ENCODE measurements at places on chromosomes 1 and 21.

DNA sequence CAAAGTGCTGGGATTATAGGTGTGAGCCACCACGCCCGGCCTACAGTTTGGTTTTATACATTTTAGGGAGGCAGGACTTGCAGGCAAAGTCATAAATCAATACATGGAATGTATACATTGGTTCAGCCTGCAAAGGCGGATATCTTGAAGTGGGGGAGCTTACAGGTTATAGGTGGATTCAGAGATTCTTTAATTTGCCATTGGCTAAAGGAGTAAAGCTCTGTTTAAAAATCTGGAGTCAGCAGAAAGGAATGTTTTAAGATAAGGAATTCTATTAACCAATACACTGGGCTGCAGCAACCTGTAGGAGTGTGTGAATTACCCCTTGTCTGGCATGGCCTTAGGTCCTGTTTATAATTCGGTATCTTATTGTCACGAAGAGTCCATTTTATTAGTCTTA is 57.6 kb downstream of the OPTC start:
- DNase-seq = no peak

DNA sequence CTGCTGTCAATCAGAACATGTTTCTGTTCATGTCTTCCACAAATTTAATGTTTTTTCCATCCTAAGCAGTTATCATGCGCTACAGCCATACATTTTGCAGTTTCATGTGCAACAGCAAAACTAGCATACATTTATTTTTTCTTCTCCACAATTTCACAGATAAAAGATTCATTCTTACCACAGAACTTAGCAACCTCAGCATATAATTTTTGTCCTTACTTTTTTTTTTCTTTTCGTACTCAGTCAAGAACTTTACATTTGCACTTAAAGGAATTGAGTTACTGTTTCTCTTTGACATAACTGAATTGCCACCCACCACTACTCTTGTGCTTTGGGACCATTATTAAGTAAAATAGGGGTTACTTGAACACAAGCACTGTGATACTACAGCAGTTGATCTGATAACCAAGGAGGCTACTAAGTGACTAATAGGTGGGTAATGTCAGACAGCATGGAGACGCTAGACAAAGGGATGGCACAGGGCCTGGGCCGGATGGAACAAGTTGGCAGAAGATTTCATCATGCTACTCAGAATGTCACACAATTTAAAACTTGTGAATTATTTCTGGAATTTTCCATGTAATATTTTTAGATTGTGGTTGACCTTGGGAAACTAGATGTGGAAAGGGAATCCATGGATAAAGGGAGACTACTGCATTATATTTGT is 50.2 kb upstream of the LHX8 start:
- peak; percentile 37 for DNase-seq

DNA sequence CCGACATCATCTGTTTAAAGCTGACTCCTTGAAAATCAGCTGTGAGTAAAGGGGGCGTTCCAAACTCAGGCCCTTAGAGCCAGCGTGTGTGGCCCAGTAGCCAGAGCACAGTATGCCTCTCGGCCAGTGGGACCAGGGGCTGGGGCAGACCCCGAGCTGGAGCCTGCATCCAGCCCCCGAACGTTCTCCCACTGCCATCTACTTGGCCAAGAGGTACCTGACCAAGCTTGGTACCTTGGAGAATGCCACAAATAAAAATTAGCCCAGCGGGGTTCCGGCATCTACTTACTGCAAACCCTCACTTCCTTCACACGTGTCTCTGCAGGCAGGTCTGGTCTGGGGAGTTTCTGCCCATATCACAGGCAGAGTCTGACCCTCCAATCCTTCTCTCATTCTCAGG is 56.7 kb upstream of the COL6A2 start:
- no peak for DNase-seq

DNA sequence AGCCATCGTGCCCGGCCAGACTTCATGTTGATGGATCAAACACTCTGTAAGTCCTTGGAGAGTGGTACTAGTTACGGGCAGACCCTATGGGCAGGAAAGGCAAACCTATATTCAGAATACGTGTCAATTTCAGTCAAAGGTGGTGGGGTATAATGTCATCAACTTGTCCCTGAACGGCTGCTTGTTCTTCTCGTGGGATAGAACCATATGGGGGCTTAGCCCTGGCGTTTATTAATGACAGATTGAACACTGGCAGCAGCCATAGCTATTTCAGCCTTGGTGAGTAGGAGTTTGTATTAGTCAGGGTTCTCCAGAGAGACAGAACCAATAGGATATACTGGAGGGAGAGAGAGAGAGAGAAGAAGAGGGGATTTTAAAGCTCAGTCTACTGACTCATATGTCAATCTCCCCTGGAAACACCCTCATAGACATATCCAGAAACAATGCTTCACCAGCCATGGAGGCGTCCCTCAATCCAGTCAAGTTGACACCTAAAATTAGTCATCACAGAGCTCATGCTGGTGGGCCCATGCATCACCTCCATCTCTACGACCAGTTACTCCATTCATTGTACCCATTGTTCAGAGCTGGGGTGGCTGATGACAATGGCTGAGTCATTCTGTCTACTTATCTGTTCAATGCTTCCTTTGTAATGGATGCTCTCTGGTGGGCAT is 16.1 kb upstream of the AQP10 start:
- DNase-seq = no peak

DNA sequence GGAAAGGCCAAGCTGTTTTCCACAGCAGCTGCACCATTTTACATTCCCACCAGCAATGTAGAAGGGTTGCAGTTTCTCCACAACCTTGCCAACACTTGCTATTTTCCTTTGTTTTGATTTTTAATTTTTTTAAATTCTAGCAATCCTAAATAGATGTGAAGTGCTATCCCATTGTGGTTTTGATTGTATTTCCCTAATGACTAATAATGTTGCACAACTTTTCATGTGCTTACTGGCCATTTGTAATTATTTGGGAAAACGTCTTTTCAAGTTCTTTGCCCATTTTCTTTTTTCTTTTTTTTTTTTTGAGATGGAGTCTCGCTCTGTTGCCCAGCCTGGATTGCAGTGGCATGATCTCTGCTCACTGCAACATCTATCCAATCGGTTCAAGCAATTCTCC is 53.9 kb downstream of the VCAM1 start:
- DNase-seq = no peak

DNA sequence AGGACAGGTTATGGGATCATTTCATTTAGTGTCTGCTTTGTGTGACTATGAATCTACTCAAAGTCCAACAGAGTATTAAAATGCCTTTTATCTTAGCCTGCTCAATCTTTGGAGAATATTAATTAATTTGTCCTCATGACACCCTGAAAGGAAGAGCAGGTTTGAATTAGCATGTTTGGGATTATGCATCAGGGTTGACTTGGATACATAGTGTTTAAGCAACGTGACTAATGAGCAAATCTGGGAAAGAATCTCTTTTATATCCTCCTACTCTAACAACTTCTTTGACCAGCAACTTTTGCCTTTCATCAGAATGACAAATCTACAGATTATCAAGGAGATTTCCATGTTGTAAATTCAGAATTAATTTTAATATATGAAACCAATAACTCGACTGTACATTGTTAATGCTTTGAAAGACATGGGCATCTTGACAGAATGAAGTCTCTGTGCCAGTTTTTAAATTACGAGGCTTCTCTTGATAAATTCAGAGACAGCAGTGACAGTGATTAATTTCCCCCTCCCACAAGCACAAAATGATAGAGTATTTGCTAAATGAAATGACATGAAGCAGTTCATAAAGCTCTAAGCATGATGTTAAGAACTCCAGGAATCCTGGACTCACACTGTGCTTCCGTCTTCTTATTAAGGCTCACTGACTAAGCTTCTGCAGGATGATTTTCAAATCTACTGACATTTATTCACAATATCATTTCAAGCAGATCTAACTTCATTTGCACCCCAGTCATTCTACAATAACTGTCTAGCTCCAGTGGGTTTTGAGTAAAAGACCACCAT is 156.5 kb downstream of the PCNX2 start:
- no peak for DNase-seq

GRCh38 chr1:7351649-7352048 is 419.4 kb upstream of the VAMP3 start:
- no peak for DNase-seq

GRCh38 chr1:159843459-159843858 is 16.8 kb downstream of the SLAMF8 start:
- no peak for DNase-seq

- no peak for DNase-seq
These were observed 89.0 kb downstream of the GALNT2 start for GRCh38 chr1:230156068-230156467.

DNA sequence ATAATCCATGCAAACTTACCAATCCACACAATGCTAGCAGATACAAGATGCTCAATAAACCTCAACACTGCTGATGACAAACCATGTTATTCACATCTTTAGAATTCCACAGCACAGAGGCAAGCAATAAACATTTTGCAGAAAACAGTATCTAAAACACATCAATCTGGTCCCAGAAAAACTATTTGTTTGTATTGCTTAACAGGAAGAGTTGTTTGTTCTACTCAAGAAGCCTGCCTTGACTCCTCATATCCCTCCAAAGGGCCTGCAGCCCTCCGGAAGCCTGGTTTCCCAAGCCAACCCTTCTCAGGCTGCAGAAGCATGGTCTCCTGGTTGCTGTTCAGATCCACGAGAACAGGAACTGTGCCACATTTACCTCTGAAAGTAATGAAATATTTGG is 139.7 kb downstream of the RERE start:
- peak; percentile 23 for DNase-seq

DNA sequence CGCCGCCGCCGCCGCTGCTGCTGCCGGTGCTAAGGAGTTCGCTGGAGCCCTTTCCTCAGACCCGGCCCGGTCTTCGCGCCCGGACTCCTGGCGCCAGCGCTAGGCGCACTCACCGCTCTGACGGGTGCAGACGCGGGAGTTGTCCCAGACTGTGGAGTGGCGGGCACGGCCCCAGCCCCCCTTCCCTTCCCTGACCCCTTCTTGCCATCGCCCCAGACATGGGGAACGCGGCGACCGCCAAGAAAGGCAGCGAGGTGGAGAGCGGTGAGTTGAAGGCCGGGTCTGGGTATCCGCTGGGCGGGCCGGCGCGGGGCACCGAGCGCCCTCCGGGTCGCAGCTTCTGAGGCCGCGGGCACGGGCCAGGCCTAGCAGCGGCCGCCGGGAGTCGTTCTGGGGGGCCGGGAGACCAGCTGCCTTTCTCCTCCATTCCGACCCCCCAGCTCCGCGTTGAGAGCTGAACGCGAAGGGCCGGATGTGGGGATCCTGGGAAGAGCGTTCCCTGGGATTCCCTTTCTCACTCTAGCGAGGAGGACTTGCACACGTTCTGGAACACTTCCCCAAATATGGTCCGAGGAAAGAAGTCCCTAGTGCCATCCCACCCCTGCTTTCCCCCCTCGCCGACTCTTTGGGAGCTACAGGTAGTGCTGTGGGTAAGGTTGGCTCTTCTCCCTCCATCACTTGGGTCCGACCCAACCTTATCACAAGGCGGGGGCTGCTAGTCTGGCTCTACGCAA is 65.8 kb upstream of the PRKACB start:
- peak; percentile 47 for DNase-seq

GRCh38 chr1:154223621-154224020 is 2.9 kb downstream of the UBAP2L start:
- no peak for DNase-seq

DNA sequence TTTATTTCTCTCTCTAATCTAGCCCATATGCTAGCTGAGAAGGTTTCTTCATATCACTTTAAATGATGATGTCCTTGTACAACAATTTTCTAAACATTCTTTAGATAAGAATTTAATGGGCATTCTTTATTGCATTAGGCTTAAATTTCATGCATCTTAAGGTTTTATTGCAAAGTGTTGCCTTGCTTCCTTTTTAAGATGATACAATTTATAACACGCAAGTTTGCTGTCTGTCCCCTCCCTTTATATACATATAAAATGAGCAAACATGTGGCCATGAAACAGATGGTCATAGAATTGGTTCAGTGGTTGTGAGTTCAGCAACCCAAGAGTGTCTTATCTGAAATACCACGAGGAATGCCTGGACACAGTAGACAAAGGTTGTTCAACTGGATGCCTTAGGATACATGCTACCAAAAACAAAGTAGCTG is 12.1 kb downstream of the NBPF3 start:
- DNase-seq = peak; percentile 63

GRCh38 chr1:214290424-214291037 is 9.6 kb downstream of the SMYD2 start:
- no peak for DNase-seq

- no peak for DNase-seq
These were observed 36.5 kb upstream of the USH2A start for GRCh38 chr1:216459651-216460207.

GRCh38 chr21:17660862-17661261 is 48.2 kb upstream of the BTG3 start:
- no peak for DNase-seq

DNA sequence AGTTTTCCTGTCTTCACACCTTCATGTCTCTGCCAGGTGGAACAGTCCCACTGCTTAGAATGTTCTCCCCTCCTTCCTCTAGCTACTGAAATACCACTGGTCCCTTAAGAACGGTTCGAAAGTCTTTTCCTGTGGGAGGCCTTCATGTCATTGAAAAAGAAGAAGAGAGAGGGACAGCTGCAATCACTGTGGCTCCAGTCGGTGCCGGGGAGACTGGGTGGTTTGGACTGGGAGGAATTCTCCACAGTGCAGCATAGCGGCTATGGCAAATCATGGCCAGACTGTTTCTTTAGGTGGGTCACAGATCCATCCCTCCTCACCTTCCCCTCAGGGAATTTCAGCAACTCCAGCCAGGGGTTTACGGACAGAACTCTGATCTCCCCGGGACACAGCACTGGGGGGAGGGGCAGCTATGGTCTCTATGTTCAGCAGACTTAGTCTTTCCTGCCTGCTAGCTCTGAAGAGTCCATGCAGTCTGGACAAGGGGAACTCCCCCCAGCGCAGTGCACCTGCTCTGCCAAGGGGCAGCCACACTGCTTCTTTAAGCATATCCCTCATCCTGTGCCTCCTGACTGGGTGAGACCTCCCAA is 567.2 kb downstream of the SMYD3 start:
- DNase-seq = no peak

DNA sequence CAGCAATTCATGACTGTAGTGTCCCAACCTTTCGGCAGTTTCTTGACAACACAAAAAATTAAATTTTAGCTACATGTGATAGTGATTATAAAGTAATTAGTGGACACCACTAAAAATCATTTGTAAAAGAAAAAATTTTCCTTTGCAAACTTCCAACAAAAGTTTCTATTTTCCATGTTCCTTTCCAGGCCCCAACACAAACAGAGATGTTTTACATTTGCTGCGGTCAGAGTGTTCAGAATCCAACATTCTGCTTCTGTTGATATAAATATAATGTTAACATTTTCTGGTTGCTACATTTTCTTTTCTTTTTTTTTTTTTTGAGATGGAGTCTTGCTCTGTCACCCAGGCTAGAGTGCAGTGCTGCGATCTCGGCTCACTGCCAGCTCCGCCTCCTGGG is 54.9 kb upstream of the WLS start:
- no peak for DNase-seq

- DNase-seq = no peak
These were observed 186.0 kb upstream of the AJAP1 start for GRCh38 chr1:4468386-4468785.

GRCh38 chr1:75986478-75986877 is 54.3 kb upstream of the ASB17 start:
- DNase-seq = no peak

- peak; percentile 13 for DNase-seq
These were observed 90.3 kb upstream of the PAXBP1 start for GRCh38 chr21:32861866-32862265.

GRCh38 chr1:152169366-152170025 is 10.5 kb upstream of the RPTN start:
- DNase-seq = no peak

GRCh38 chr1:25815208-25816111 is 4.3 kb upstream of the MTFR1L start:
- DNase-seq = no peak

All from fibroblast of skin of right quadriceps (primary cell).